ENCODE measurements at places on chromosomes 3 and 15.
A peak's percentile ranks its signal among the peaks of the same experiment; 100 is the strongest.

- peak; percentile 35 for DNase-seq
These were observed 17.2 kb upstream of the ADIPOQ start for GRCh38 chr3:186825294-186825821.

DNA sequence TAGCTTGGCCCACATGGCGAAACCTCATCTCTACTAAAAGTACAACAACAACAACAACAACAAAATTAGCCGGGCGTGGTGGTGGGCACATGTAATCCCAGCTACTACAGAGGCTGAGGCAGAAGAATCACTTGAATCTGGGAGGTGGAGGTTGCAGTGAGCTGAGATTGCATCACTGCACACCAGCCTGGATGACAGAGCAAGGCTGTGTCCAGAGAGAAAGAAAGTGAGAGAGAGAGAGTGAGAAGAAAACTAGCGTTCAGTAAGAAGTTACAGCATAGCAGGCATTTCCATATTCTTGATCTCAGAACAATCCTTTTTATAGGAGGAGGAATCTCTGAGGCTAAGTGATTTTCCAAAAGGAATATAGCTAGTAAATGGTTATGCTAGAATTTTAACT, 1076.1 kb downstream of the AGBL1 start:
- peak; percentile 7 for DNase-seq

DNA sequence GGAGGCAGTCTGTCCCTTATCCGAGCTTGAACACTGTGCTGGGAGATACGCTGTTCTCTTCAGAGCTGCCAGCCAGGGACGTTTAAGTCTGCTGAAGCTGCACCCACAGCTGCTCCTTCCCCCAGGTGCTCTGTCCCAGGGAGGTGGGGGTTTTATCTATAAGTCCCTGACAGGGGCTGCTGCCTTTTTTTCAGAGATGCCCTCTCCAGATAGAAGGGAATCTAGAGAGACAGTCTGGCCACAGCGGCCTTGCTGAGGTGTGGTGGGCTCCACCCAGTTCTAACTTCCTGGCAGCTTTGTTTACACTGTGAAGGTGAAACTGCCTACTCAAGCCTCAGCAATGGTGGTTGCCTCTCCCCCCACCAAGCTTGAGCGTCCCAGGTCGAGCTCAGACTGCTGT, 319.9 kb upstream of the GRM7 start:
- no peak for DNase-seq

- DNase-seq: no peak
These were observed 565.6 kb upstream of the AGTR1 start for GRCh38 chr3:148131990-148132638.

DNA sequence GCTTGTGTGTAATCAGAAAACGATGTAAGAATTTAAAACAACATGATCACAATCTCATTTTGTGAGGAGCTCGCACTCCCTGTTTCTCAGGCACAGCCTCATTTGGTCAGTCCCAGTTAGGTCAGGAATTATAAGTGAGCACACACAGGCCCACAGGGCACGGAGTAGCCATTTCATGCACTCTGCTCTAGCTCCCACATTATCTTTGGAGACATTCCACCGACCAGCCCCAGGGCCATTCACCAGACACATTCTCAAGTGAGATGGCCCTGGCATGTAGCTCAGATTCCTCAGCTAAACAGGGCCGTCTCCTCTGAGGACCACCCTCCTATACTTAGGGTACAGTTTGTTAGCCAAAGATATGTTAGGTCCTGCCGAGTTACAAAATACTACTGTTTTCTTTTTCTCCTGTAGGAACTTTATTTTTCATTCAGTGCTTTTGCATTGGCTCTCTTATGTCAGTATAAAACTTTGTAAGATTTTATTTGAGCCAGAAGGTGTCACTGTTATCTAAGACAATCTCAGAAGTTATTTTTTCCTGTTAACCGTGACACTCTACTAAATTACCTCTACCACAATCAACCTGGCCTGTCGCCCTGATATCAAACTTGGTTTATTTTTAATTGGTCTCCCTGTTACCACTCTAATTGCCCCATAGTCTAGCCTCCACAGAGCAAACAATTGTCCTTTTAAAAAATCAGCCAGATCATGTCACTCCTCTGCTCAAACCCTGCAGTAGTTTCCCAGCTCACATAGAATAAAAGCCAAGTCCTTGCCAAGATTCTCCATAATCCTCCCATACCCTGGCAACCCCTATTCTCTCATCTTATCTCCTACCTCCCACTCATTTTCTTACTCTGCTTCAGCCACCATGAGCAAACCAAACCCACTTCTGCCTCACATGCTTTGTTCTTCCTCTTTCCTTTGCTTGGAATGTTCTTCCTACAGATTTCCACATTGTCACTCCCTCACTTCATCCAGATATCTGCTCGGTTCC, 105.7 kb downstream of the PPP2R3A start:
- DNase-seq: no peak

Measured in fibroblast of skin of left biceps (primary cell).